ENCODE measurements at places on chromosomes 4 and X.
A peak's percentile ranks its signal among the peaks of the same experiment; 100 is the strongest.

DNA sequence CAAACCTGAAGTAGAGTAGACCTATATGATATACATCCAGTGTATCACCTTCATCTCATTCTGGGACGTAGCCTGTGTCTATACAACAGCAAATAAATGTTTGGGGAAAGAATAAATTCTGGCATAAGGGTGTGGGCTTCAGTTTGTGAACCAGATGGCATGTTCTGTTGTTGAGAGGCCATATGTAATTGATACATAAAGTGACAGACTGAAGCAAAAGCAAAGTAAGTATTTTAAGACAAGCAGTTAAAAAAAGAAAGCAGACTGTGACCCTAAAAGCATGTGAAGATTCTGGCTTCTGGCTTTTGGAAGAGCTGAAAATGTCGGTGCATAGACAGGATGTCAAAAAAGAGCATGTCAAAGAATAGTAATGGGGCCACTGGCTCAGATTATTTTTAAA is 22.9 kb downstream of the MID2 start:
- DNase-seq, result no peak

- no peak for DNase-seq
Measured at GRCh38 chrX:136814847-136815750, 34.4 kb upstream of the ARHGEF6 start.

- DNase-seq, result peak; percentile 7
Measured at GRCh38 chrX:118116713-118117550, at the start of gene KLHL13. Gene KLHL13, minus strand, starts transcription at chrX:118116810. Its CDS starts 88,337 bp downstream, at chrX:118028473.

GRCh38 chr4:149638073-149638472 is 177.6 kb downstream of the IQCM start:
- no peak for DNase-seq

- no peak for DNase-seq
Measured at GRCh38 chrX:77003956-77004355, 443.2 kb upstream of the FGF16 start.

DNA sequence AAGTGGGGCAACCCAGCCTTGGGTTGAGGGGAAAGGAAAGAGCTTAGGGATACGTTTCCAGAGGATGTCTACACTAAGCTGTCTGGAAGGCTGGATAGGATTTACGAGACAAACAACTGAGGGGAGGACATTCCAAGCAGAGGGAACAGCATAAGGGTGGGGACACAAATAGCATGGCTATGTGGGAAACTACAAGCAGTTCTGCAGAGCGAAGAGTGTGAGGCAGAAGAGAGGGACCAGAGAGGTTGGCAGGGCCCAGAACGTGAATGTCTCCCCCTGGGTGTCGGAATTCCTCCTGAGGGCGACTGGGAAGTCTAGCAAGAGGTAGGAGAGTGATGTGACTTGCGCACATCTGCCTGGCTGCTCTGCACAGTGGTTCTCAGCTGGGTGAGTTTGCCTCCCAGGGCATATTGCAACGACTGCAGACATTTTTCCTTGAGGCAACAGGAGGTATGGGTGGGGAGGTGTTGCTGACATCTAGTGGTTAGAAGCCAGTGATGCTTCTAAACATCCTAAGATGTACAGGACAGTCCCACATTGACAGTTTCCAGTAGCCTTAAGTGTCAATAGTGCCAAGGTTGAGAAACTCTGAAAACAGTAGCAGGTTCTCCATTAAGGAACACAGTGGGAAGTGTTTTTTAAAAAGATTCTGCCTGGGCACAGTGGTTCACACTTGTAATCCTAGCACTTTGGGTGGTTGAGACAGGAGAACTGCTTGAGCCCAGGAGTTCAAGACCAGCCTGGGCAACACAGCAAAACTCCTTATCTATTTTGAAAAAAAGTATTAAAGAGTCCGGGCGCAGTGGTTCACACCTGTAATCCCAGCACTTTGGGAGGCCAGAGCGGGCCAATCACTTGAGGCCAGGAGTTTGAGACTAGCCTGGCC is 9.2 kb downstream of the NDUFA1 start:
- DNase-seq, result no peak

DNA sequence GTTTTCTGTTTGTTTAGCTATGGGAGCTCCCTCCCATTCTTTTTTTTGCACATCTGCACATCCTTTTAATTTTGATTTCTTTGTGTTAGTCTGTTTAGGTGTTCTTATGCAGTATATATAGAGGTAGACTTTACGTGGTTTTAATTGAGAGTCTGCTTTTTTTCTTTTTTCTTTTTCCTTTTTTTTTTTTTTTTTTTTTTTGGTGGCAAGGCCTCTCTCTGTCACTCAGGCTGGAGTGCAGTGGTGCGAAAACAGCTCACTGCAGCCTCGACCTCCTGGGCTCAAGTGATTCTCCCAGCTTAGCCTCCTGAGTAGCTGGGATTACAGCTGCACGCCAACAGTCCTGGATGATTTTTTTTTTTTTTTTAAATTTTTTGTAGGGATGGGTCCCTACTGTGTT is 68.2 kb downstream of the FAM193A start:
- no peak for DNase-seq

DNA sequence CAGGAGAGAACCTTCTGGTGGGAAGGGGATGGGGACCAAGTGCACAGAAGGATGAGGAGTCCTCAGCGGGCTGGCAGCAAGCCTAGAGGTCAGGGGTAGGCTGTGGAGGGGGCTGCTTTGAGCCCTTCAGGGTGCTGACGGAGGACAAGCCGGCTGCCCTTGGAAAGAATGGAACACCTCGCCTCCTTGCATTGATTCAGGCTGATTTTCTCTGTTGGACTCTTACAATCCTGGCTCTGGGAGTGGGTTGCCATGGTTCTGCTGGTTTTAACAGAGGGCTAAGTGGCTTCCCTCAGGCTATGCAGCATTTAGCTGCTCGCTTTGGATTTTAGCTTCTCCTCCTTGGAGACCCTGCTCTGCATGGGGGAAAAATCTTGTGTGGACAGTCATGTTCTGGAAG is 49.4 kb upstream of the CHRNA9 start:
- DNase-seq, result no peak

- no peak for DNase-seq
Measured at GRCh38 chrX:41616935-41617334, 71.8 kb upstream of the GPR34 start.

DNA sequence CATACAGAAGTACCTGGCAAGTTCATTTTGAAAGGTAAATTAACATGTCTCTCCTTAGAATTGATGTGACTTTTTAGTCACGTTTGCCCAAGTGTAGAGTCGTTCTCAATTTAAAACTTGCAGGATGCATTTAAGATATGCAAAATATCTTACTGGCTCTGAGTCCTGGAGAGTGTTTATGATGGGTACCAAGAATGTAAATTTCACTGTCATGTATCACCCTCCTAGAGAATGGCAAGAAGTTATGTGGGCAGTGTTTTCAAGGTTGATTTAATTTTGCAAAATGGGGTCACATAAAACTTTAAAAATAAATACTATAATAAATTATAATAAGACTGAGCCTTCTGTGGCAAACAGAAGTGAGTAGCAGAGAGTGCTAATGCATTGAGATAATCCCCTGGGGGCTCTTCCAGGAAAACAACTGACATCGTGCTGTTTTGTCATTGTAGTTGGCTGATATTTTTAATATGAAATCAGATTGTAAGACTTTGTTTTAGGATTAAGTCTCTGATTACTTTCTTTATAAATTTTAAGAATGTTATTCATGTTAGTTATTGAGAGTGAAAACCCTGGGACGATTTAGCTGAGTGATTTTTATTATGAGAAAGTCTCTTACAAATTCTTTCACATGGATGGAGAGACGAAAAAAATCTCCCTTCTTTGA is 103.0 kb downstream of the AFF1 start:
- no peak for DNase-seq

DNA sequence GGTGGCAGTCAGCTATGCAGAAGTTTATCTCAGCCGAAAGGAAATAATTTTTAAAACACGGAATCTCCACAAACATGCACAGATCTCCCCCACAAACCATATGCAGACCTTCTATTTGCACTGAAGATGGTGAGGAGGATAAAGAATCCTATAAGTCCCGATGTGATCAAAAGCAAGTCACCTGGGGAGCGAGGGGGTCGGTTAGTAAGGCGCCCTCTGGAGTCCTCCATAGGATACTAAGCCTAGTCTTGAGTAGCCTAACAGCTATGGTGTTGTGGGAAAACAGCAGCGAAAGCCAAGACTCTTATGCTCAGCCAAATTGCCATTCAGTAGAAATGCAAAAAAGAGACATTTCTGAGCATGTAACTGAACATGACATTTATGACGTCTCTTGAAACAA is 210.9 kb downstream of the FRMPD4 start:
- DNase-seq, result no peak

DNA sequence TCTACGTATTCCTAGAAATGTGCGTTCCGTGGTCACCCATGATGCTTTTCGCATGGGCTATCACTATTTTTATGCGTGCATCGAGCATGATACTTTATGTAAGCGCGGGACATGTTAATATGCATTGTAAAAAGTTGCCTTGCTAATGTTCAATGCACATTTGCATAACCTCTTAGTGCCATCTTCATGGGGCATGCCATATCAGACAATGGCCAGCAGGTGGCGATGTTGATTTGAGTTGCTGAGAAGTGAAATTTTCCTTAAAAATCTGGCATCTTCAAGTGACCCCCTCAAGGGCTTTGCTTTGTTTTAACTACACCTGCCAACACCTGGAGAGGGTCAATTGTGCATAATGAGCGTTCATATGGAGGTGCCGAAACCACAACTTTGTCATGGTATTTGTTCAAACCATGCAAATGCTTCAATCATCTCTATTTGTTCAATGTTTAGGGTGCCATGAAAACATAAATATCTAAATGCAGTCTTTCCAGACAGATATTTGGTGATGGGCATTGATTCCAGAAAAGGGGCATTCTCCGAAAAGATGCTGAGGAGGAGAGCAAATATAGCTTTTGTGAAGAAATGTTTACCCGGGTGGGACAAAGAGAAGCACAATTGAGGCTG is 833.9 kb upstream of the PRKX start:
- DNase-seq, result peak; percentile 60

DNA sequence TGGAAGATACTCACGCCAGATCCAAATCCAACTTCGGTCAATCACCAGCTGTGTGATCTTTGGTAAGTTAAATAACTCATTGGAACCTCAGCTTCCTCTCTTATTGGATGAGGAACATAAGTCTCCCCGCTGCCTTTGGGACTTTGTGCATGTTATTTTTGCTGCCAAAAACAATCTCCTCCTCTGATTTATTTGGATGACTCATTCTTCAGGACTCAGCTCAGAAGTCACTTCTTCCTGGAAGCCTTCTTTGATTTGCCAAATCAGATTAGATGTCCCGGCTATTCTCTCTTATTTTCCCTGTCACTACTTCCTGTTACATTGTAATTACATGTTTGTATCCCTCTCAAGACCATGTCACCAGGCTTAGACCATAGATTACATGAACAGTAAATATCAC is 138.0 kb upstream of the BOD1L1 start:
- no peak for DNase-seq

DNA sequence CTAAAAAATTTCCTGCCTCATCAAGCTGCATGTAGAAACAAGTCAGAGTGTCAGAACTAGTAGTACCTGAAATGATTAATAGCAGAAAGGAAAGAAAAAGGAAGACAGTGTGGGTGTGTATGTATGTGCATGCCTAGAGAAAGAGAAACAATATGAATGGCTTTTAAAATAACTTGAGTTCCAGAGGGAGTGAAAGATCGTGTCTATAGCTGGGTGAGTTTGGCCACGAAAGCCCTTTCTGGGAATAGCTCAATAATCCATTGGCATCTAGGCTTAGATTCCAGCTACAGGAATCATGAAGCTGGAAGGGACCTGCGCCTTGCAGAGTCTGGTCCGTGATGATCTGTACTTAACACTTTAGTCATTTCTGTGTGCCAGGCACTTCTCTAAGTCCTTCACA is 195.6 kb downstream of the RAPGEF2 start:
- DNase-seq, result no peak

GRCh38 chr4:7416745-7417432 is 17.8 kb downstream of the PSAPL1 start:
- DNase-seq, result no peak

- no peak for DNase-seq
Measured at GRCh38 chr4:159355466-159355865, 252.6 kb downstream of the RAPGEF2 start.

- no peak for DNase-seq
Measured at GRCh38 chr4:93839704-93840103, 11.2 kb downstream of the ATOH1 start.

- no peak for DNase-seq
Measured at GRCh38 chrX:48475296-48475695, 703 bp upstream of the FTSJ1 start.

DNA sequence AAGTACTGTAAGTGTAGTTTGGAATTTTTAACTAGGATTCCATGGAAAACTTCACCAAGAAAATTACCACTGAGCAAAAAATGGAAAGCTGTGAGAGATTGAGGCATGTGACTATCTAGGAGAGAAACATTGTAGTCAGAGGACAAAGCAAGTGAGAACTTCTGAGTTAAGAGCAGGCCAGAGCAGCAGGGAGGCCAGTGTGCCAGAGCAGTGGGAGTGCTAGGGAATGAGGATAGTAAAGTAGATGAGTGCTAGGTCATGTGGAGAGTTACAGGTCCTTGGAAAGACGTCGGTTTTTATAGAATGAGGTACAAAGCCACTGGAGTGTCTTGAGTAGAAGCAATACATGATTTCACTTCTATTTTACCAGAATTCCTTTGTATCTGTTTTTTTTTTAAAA is 52.7 kb upstream of the FAT4 start:
- DNase-seq, result no peak

DNA sequence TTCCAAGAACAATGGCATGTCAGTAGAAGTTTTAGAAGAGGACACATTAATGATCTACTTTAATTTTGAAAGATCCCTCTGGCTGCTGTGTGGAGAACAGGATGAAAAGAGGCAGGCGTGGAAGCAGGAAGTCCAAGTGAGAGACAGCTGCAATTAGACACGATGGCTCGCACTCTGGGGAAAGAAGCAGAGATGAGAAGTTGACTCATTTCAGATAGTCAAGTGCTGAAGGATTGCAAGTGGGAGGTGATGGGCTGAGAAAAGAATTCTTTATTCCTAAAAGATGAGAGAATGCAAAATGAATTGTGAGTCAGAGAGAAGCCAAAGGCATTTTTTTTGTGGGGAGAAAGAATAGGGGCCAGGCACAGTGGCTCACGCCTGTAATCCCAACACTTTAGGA is 16.5 kb downstream of the RXFP1 start:
- peak; percentile 17 for DNase-seq

DNA sequence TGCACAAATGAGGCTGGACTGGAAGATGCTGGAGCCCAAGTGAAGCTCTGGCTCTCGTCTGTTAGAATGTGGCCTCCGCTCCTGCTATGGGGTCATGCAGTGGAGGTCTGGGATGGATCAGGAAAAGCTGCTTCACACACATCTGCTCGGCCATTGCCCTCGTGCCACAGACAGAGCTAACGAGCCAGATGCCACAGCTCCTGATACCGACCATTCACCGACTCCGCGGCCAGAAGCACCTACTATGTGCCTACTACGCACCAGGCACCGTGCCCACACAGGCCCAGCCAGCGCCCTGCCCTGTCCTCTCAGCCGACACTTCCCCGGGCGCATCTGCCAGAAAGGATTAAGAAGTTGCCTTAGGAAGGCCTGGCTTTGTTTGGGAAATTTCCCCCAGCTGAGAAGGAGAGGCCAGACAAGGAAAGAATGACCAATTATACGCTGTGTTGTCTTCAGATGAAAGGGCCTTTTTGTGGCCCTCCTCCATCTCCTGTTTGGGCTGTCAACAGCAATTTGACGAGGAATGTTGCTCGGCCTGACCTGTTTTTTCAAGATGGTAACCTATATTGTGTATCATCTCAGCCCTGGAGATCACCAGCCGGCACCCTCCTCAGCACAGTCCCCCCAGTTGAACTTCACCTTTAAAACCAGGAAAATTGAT is 34.3 kb downstream of the HMX1 start:
- peak; percentile 40 for DNase-seq

All from dorsolateral prefrontal cortex (tissue), 122 donors.